ENCODE measurements at places on chromosomes 2 and 18.

DNA sequence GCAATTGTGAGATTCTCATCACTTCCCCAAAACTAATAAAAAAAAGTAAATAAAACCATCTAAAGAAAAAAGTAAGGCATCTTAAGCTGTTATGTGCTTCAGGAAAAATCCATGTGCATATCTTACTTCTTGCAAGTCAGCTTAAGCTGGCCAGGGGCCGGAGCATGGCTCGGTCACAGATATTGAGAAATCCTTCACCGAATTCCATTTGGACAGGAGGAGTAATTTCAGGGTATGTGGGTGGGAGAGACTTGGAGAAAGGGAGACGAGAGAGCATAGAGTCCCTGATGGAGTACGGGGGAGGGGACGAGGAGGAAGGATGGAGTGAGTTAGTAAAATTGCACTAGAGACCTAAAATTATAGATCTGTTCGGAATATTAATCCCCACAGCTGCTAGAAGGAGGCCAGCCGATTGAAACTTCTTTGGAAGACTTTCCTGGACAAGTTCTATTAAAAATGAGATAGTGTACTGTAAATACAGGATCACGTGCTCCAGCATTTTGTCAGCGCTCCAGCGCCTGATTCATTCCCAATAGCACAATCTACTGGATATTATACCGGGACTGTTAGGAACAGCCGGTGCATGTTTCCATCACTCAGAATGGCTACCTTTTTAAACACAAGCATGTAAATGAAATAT lies 438.5 kb downstream of the ZNF516 start:
- no peak for DNase-seq

- DNase-seq = no peak
These were observed 765 bp upstream of the ID2 start for GRCh38 chr2:8680822-8681760.

DNA sequence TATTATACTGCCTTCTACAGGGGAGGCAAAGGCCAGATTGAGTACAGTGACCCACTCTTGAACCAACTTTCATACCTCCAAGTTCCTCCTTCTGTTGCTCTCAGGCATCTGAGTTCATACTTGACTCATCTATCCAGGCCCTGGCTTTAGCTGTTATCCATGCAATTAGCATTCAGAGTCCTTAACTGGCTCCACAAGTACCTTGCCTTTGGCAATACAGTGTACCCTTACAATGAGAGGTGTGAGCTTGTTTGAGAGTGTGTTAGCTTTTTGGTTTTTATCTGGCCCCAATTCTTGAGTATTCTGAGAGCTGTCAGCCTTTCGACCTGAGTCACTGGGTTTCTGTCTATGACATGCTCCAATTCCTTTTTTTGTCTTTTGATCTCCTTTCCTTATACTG lies 60.2 kb downstream of the EHD3 start:
- no peak for DNase-seq

DNA sequence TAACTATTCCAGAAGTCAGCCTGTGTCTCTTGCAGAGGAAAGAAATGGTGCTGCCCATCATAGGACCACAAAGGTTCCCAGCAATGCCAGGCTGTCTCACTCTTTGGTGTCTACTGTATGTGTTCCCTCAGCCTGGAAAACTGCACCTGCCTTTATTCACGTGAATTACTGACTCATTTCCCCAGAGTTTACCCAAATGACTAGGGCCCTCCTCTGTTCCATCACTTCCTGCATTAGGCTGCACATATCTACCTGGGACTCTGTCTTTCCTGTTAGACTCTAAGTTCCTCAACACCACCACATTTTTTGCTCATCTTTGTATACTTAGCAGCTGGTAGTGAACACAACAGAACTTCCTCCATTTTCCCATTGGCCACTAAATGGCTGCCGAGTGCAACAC lies 188.3 kb downstream of the FHOD3 start:
- DNase-seq = no peak

- no peak for DNase-seq
These were observed 63.6 kb upstream of the MGAT5 start for GRCh38 chr2:134190062-134190806.

DNA sequence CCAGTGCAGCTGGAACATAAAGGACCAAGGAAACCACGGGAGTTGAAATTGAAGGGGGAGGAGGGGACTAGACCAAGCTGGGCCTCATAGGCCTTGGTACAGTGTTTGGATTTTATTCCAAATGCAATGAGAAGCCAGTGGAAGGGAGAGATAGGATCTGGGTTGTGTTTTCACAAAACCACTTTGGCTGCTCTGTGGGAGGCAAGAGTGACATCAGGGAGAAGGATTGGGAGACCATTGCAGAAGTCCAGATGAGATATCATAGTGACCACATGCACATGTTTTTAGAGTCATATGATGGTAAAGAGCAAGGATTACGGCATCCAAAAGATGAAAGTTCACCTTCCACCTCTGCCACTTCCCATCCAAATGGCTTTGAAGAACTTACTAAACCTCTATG lies 210.2 kb downstream of the PAX3 start:
- no peak for DNase-seq

DNA sequence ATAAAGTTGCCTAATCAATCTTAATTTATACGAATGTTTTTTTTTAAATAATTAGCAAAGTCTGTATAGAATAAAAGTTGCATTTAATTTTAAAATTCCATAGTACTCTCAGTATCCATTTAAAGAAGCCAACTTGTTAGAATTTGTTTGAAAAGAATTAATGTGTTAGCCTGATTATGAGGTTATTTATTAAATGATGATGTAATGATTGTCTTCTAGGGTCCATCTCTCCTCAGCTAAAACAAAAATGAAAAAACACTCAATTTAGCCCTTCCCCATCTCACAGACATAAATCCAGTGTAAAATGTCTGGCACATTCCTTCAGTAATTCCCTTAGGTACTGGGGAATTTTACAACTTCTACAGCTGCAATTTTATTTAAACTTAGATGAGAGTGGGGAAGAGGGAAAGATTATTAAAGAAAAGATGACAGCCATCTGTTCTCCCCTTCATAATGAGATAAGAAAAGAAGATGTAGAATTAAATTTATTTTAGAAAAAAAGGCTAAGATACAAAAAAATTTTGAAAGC lies 68.6 kb downstream of the BARD1 start:
- no peak for DNase-seq

DNA sequence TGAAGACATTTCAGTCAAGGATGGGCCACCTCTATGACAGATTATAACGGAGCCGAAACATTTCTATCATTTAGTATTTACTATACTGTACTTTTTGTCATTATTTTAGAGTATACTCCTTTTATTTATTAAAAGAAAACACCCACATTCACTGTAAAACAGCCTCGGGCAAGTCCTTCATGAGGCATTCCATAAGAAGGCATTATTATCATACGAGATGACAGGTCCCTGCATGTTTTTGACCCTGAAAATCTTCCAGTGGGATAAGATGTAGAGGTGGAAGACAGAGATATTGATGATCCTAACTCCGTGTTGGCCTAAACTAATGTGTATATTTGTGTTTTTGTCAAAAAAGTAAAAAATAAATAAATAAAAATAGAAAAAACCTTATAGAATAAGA lies 245.0 kb downstream of the MTX2 start:
- DNase-seq = no peak

DNA sequence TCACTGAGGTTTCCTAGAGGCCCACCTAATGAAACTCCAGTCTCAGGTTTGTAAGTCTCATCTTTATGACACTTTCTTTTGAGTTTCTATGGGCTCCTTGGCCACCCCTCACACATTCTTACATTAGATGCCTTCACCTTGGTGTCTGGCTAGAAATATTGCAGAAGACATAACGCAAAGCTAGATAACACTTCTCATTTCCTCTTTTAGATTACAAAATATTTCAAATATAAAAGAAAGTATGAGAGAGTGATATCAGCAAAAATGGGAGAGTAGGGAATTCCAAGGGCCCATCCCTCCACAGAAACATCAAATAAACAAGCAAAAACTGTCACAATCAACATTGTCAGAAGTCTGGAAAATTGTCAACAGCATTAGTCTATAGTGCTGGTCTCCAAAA lies 43.3 kb upstream of the ZCCHC2 start:
- no peak for DNase-seq

DNA sequence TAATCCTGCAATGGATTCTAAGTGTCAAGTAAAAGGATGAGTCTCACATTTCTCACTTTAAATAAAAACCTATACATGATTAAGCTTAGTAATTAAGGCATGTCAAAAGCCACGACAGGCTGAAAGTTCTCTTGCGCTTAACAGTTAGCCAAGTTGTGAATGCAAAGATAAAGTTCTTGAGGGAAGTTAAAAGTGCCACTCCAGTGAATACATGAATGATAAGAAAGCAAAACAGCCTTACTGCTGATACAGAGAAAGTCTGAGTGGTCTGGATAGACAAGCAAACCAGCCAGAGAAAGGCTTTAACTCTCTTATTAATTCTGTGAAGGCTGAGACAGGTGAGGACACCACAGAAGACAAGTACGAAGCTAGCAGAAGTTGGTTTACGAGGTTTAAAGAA lies 12.7 kb downstream of the THOC1 start:
- no peak for DNase-seq

GRCh38 chr2:28233164-28233676 lies 159.4 kb upstream of the FOSL2 start:
- DNase-seq = no peak

GRCh38 chr18:42310956-42311355 lies 355.9 kb downstream of the PIK3C3 start:
- DNase-seq = no peak

DNA sequence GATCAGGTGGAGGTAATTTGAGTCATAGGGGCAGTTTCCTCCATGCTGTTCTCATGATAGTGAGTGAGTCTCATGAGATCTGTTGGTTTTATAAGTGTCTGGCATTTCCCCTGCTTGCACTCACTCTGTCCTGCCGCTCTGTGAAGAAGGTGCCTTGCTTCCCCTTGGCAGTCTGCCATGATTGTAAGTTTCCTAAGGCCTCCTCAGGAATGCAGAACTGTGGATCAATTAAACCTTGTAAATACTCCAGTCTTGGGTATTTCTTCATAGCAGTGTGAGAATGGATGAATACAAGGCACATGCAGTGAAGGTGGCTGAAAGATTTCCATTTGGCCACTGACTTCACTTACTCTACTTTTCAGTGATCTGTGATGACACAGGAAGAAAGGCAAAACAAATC lies 133.7 kb downstream of the SH3BP4 start:
- no peak for DNase-seq

- DNase-seq = no peak
These were observed 89.2 kb upstream of the CXCR4 start for GRCh38 chr2:136207030-136207623.

DNA sequence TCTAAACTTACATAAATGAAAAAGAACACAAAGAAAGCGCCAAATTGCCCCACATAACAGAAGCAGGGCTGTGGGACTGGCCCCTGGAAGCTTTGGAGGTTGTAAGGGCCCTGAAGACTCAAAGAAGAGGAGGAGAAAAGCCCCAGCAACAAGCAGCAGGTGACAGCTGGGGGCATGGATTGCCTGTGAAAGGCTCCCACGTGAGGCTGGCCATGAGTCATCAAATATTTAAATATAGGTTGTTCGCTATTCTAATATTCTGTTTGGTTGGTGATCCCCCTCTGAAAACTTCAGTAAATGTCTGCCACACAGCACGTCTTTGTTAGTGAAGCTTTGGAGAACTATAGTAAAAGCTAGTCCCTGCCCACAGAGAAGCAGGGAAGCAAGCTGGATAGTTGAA lies 132.4 kb downstream of the MREG start:
- no peak for DNase-seq

GRCh38 chr2:65574993-65575392 lies 142.6 kb upstream of the SPRED2 start:
- DNase-seq = no peak

DNA sequence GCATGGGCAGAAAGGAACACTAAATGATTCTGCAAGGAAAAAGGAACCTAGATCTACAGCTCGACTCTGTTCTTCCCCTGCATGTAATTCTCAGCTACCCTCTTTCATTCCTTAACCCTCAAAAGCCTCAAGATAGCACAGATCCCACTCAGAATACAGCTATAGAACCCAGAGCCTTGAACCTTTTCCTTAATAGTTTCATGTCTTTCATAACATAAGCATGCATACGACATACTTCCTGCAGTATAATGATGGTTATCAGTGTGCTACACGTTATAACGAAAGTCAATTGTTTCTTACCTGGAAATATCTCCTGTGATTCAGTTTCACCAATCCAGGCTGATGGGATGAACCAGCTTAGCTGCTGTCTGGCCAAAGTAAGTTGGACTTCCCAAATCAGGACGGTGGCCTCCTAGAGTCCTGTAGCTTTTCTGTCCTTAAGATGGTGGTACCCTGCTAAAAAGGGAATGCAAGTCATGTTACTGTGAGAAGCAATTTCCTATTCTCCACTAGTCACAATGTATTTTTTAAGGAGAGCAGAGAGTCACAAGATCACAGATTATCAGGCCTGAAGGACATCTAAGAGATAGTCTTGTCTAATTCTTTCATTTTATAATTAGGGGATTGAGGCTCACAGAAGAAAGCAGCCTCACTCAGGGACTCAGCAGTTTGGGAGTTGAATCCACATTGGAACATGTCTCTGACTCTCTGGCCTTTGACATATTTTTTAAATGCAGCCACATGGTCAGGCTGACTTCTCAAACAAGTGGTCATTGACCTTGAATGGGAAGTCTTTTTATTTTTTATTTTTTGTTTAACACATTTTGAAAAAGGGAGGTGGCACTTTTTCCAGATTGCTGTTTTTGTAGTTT lies 41.8 kb downstream of the CYRIA start:
- no peak for DNase-seq

DNA sequence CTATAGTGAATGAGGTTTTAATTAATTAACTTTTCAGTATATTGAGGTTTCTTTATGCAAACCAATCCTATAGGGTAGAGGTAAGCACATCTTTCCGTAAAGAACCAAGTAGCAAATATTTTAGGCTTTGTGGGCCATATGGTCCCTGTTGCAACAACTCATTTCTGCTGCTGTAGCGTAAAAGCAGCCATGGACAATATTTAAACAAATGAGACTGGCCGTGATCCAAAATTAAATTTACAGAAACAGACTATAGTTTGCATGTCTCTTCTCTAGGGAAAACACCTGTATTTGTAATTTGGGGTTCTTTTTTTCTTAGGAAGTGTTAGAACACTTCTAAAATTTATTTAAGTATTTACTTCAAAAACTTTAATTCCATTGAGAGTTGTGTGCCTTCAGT lies 104.3 kb downstream of the KYNU start:
- no peak for DNase-seq

- DNase-seq = no peak
These were observed 695.4 kb upstream of the ID2 start for GRCh38 chr2:7986431-7986830.

GRCh38 chr2:7077660-7078267 lies 160.6 kb downstream of the RNF144A start:
- no peak for DNase-seq

DNA sequence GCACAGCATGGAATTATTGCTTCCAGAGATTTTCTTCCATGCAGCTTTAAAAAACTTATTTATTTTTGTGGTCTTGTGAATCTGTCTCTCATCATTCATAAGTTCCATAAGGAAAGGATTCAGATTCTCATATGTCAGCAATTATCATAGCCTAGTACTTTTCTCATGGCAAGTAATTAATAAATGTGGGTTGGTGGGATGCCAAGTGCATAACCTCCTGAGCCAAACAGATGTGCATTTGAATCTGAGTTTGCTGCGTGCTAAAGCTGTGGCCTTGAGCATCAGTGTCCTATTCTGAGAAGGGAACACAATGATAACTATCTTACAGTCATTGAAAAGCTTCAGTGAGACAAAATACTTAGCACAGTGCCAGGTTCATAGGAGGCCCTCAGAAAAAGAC lies 331.9 kb downstream of the PDE11A start:
- DNase-seq = no peak

- DNase-seq = no peak
These were observed 7.3 kb downstream of the FOSL2 start for GRCh38 chr2:28399956-28400355.

- DNase-seq = no peak
These were observed 17.6 kb upstream of the BOK start for GRCh38 chr2:241540771-241541561.
